LoVo (cell line): ENCODE measurements at places on chromosomes 16 and 17.
A peak's percentile ranks its signal among the peaks of the same experiment; 100 is the strongest.

- DNase-seq, result no peak
Observed at GRCh38 chr17:41697122-41697962, 8.7 kb downstream of the EIF1 start.

- DNase-seq, result no peak
Observed at GRCh38 chr16:56825826-56826225, 39.2 kb upstream of the SLC12A3 start.

DNA sequence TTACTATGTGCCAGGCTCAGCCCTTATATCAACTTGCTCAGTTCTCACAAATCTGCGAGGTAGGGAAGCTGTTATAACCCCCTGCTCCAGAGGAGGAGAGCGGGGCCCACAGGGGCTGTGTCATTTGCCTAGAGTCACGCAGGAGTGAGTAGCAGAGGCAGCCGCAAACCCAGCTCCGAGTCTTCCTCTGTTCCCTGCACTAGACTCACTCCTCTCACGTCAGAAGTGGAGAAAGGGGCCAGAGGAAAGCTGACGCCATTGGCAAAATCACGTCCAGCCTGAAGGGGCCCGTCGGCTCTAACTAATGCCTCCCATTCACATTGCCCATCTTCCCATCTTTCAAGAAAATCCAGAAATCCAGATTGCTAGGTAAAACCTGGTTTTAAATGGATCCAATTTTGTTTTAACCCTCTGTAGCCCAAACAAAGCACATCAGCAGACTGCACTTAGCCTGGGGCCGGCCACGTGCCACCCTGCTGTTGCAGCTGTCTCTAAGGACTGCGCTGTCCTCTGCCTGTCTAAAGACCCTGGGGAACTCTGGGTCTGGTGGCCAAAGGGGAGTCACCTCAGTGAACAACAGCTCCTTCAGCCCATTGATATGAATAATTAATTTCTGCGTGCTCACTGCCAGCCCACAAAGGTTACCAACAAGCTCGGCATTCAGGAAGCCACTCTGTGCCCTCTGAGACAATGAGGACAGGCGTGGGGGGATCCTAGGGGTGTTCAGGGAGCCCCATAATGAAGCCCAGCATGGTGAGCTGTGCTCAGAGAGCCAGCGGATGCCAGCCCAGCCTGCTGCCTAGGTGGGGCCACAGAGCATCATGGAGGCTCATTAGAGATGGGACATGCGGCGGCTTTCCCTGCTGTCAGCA is 36.7 kb upstream of the ABR start:
- no peak for DNase-seq

DNA sequence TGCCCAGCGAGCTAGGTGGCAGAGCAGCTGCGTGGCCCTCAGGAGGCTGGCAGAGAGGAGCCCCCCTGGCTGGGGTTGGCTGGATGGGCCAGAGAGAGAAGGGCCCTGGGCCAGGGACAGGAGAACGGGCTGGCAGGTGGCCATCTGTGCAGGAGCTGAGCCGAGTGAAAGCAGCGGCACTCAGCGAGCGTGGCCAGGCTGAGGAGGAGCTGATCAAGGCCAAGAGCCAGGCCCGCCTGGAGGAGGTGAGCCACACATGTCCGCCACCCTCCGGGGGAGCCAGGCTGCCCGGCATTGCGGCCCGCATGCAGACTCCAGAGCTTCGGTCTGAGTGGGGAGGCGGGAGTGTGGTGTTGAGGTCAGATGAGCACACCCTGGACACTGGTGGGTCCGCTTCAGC is 2.1 kb upstream of the RAC3 start:
- DNase-seq, result no peak

- DNase-seq, result no peak
Observed at GRCh38 chr17:1627182-1627981, 1.3 kb downstream of the SLC43A2 start.

- peak; percentile 23 for DNase-seq
Observed at GRCh38 chr17:55421179-55421934, at the start of gene MMD. MMD (minus strand) TSS chr17:55421835; CDS start chr17:55421695, 140 bp downstream.
